ENCODE measurements at places on chromosomes 12 and 14.

- no peak for DNase-seq
Observed at GRCh38 chr14:78075033-78075432, 95.1 kb upstream of the NRXN3 start.

GRCh38 chr12:128991716-128992115 is 138.4 kb downstream of the GLT1D1 start:
- DNase-seq: no peak

GRCh38 chr12:1908758-1909157 is 9.7 kb downstream of the CACNA2D4 start:
- DNase-seq: no peak

- DNase-seq: peak; percentile 46
Observed at GRCh38 chr12:12704593-12705230, 8.7 kb upstream of the GPR19 start.

- DNase-seq: no peak
Observed at GRCh38 chr12:28369483-28369882, 179.2 kb downstream of the CCDC91 start.

DNA sequence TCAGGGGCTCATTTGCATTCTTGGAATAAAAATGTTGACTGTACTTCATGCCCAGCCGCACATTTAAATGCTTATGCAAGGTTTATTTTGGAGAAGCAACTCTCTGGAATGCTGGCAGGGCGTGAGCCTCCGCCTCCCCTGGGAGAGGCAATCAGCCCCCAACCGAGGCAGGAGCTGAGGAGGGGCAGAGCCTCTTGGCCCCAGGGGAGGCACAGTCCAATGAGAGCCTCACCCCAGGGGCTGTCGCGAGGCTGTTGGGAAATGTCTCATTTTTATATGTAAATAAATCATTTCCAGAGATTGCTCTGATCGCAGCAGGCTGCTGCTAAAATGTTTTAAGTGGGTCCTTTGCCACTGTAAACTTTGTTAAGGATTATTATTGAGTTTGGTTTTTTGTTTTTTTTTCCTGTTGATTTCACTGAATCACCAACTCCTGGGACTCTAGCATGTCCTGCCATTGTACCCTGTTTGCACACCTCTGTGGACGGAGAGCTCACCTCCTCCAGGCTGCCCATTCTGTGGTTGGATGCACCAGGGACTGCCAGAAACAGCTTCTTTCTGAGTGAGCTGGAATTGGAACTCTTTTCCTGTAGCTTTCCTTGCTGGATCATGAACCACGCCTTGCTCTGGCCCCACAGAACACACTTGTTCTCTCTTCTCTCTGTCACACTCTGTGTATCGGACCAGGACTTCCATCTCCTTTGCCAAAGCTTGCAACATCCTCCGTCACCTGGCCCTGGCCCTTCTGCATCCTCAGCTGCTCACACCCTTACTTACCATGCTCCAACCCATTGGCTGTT is 46.9 kb upstream of the FAM181A start:
- no peak for DNase-seq

- no peak for DNase-seq
Observed at GRCh38 chr12:41436076-41436475, 248.0 kb downstream of the PDZRN4 start.

- DNase-seq: no peak
Observed at GRCh38 chr14:74963178-74963704, 7.8 kb upstream of the PGF start.

- peak; percentile 10 for DNase-seq
Observed at GRCh38 chr12:74889563-74890236, 319.9 kb downstream of the KCNC2 start.

DNA sequence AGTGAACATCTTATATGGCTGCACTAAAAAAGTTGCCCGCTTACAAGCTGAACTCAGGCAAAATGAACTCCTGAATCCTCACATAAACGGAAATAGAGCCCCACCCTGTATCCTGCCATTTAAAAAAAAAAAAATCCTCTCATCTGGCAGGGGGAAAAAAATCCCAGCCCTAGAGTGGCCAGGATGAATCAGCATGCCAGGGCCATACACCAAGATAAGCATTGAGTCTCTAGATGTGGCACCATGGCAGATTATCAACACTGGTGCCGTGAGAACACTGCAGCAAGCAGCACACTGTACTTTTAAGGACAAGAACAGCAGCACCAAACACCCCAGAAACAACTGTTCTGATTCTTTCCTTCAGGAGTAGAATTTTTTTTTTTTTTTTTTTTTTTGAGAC is 65.5 kb downstream of the RASSF3 start:
- DNase-seq: no peak

- DNase-seq: no peak
Observed at GRCh38 chr14:89325299-89325883, 91.6 kb downstream of the FOXN3 start.
